ENCODE measurements at places on chromosomes 4 and X.

- DNase-seq = no peak
Observed at GRCh38 chrX:69138512-69138911, 26.7 kb downstream of the PJA1 start.

DNA sequence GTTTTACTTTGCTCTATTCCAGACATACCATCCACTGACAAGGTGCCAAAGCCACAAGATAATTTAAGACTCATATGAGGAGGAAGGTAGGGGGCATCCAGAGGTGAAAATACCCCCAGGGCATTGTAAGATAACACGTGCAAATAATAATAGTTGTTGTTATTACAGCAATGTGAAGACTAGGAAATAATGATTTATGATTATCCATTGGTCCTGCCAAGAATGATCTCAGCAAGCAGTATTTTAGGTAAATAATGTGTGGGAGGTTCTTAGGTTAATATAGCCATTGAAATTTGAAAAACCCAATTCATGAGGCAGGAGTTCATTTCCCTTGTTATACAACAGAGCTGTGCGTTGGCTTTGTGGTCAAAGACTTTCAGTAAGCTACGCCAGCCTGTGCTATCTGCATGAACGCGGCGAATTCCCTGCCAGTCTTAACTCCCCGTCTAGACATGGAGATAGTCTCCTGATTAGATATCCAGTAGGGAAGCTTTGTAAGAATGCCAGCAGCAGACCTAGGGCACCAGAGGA lies 47.2 kb upstream of the MXRA5 start:
- DNase-seq = no peak

GRCh38 chr4:186845137-186845842 lies 121.6 kb upstream of the FAT1 start:
- DNase-seq = no peak

- no peak for DNase-seq
Observed at GRCh38 chr4:148116264-148116663, 325.9 kb downstream of the NR3C2 start.

- DNase-seq = peak; percentile 68
Observed at GRCh38 chr4:185304944-185305690, 90.6 kb downstream of the LRP2BP start.

DNA sequence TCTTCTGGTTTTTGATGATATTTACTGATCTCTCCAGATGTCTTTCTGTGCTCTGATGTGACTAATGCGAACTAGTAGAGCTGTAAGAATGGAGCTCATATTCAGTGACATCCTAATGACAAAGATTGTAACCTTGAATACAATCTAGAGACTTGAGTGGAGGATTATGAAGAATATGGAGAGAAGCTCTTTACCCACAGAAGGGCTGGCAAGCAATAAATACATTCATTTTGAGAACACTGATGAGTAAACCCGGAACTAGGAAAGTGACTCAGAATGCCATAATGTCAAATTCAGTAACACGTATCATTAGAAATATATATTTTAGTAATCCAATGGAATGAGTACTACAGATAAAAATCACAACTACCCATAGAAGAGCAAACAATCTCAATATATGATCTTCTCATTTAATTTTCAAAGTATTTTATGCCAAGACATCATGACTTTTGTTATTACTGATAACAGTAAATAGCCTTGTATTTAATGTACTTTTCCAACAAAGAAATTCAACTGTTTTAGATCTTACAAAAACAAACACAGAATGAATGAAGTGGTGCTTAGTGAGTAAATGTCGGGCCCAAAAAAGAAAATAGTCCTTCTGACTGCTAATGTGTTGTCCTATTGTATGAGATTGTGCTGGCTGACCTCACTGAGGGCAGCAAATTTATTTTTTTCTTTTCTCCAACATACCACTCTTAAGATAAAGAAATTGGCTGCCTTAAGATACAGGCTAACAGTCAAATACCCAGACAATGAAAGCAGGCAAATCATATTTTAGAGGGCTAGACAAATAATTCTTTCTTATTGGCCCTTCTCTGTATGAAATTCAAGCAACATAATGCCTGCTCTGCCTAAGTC lies 49.2 kb upstream of the HDAC8 start:
- DNase-seq = peak; percentile 50

DNA sequence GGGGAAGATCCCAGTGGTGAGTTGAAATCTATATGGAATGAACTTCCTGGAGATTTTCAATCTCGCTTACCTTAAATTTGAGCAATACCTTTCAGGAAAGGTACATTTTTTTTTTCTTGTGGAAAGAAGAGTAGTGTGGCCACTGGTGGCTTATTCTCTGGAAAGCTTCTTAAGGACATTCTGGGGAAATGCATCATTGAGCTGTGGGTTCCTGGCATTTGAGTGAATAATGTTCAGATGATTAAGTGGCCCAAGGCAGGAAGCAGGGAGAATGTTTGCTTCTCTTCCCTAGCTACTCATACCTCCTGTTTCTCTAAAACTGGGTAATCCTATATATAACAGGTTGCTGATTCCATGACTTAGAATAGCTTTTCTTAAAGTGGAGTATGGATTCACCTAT lies 31.8 kb downstream of the STAG2 start:
- no peak for DNase-seq

DNA sequence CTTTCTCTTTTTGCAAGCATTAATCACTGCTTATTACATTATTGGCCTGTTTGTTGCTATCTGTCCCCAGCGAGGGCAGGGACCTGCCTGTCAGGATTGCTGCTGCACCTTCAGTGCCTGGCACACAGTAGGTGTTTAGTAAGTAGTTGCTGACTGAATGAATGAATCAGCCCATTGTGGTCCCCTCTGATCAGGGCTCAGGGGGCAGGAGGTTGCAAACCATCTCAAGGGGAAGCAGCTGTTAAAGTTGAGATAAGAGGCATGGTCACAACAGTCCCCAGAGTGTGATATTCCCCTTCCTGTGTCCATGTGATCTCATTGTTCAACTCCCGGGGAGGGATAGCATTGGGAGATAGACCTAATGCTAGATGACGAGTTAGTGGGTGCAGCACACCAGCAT lies 85.4 kb downstream of the WFS1 start:
- DNase-seq = no peak

GRCh38 chr4:110289601-110290100 lies 91.2 kb upstream of the ELOVL6 start:
- no peak for DNase-seq

GRCh38 chrX:128051526-128051925 lies 677 bp downstream of the ACTRT1 start:
- no peak for DNase-seq

- no peak for DNase-seq
Observed at GRCh38 chr4:143443728-143444127, 69.8 kb upstream of the SMARCA5 start.

GRCh38 chrX:139194571-139195280 lies 335.8 kb upstream of the F9 start:
- DNase-seq = peak; percentile 21

GRCh38 chr4:70935038-70935695 lies 33.0 kb downstream of the MOB1B start:
- no peak for DNase-seq

GRCh38 chr4:176778491-176778890 lies 14.2 kb downstream of the VEGFC start:
- DNase-seq = no peak

DNA sequence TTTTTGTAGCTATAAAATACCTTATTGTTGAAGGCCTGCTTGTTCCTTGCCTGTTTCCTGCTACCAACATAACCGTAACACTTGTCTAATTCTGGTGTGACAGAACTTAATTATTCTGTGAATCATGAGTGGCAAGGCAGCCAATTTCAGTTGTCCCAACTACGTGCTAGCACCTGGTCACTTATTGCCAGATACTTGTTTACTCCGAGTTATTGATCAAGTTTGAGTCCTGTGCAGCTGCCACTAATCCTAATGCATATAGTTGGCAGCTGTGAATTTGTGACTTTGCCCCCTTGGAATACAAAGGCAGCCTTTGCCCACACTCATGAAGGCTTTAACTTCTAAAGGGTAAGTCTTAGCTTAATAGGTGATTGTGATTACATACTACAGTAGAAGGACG lies 7.8 kb upstream of the RNF128 start:
- DNase-seq = no peak

GRCh38 chr4:5883916-5884315 lies 9.0 kb downstream of the CRMP1 start:
- no peak for DNase-seq
